SK-N-SH (cell line): ENCODE measurements at places on chromosomes 6 and 20. TPM values are rescaled to one million over a fixed set of nuclear protein-coding genes. Genes with fewer than 3 reads are reported as not detected.

- no peak overlapping the region for H3K4me3 ChIP-seq
- no peak overlapping the region for H3K27ac ChIP-seq
- H3K4me1 ChIP-seq: no peaks in the 10 kb centered on the region
- no peak for DNase-seq
Observed at GRCh38 chr20:59723607-59724456, 119.5 kb downstream of the PHACTR3 start.

Gene PLCB4
- 5.5 and 7.0 TPM in 2 replicates for polyA plus RNA-seq

Gene PTCRA
- not detected in 2 replicates for polyA plus RNA-seq

- peaks cover 29% of the 10 kb centered on the region for H3K4me1 ChIP-seq
- peak; percentile 38 for DNase-seq
- H3K4me3 ChIP-seq: no peak overlapping the region
- H3K27me3 ChIP-seq: no peaks in the 10 kb centered on the region
Observed at GRCh38 chr6:108622641-108623298, 62.1 kb downstream of the FOXO3 start.

DNA sequence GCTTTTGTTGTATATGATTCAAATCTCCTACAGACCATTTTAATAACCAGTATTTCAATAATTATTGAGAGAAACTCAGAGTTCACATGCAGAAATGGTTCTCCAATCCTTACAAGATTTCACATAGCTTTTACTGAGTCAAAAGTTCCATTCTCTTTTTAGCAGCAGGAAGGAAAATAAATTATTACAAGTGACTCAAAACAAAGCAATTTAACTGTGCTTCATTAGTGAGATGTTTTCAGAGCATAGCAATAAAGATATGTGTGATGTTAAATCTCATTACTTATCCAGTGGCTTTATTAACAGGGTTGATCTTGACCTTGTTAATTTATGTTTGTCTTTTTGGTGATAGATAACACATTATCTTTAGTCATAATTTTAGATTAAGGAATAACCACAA, 22.0 kb downstream of the KIF13A start:
- H3K36me3 ChIP-seq: no peaks in the 10 kb centered on the region
- H3K27ac ChIP-seq: peak overlapping the region; percentile 83
- peaks cover 40% of the 10 kb centered on the region for H3K4me1 ChIP-seq
- DNase-seq: no peak

- H3K27ac ChIP-seq: no peak overlapping the region
- no peak overlapping the region for H3K4me3 ChIP-seq
- no peaks in the 10 kb centered on the region for H3K4me1 ChIP-seq
Observed at GRCh38 chr20:46130534-46130933, 12.4 kb downstream of the CD40 start.

GRCh38 chr20:10508060-10508459, 73.0 kb downstream of the SLX4IP start:
- H3K4me3 ChIP-seq: no peak overlapping the region
- no peak for DNase-seq
- H3K4me1 ChIP-seq: peaks cover 32% of the 10 kb centered on the region
- H3K27me3 ChIP-seq: no peaks in the 10 kb centered on the region
- no peaks in the 10 kb centered on the region for H3K36me3 ChIP-seq

Gene DNMT3B
- polyA plus RNA-seq: 2.2 and 2.4 TPM in 2 replicates

DNA sequence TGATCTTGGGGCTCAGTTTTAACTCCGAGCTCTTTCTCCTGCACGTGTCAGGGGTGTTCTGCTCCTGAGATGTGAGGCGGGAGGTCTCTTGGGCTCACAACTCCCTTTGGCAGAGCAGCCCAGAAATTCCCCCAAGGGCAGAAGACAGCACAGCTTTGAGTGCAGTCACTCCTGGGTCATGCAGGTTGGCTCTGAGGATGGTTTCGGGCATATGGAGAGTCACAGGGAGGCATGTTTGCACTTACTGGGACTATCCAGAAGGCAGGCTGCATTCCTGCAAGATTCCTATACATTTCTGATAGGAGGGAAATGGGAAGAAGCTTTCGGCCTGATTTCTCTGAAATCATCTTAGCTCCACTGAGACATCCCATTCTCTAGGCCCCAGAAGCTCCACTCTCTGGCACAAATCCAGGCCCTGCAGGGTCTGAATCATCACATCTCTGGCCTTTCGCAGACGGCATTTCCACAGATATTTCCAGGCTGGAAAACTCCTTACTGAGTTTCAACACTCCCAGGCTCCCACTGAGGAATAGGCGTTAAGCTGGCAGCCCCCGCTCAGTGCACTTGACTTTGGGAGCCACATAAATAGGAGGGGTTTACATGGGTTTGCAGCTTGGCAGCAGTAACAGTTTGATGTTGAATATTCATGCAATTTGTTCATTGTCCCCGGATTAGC, 39.7 kb downstream of the AGPAT4 start:
- peak overlapping the region; percentile 62 for H3K27ac ChIP-seq
- H3K27me3 ChIP-seq: no peaks in the 10 kb centered on the region
- no peak overlapping the region for H3K4me3 ChIP-seq
- H3K4me1 ChIP-seq: peaks cover 18% of the 10 kb centered on the region

Gene RSPO3
- polyA plus RNA-seq: not detected in 2 replicates
